ENCODE measurements at places on chromosomes 2 and 18.

DNA sequence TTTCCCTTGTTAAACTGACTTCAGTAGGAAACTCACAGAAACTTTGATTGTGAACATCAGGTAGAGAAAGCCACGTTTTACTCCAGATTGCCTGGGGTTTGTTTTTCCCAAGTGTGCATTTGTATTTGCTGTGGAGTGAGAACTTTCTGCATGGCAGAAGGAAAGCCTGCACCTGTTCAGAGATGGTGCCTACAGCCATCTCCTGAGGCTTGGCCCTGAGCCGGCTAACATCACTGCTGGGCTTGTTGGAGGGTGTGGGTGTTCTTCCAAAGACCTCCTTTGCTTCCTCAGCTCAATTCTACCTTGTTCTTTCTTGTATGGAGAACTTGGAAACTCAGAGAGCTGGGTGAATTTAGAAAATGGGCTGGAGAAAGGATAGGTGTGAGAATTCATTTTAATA, 16.1 kb downstream of the KCNS3 start:
- no peak for DNase-seq

- no peak for DNase-seq
Measured at GRCh38 chr2:195695002-195695631, 38.1 kb downstream of the SLC39A10 start.

DNA sequence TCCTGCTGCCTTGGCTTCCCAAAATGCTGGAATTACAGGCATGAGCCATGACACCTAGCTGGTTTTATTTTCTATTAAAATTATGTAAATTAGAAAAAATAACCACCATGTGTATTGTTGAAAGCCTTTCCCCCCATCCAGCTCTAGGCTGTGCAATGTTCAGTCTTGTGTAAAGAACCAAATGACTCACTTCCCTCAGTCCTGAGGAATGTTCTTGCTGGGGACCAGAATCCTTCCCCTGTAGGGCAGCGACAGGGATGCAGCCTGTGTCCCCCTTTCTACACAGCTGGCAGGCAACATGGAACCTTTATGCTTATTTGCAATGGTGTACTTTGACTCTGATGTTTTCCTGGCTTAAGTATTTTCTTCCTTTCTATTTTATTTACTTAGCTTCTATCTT, 29.4 kb downstream of the AOX1 start:
- no peak for DNase-seq

- no peak for DNase-seq
Measured at GRCh38 chr2:5696945-5697521, 4.8 kb downstream of the SOX11 start.

DNA sequence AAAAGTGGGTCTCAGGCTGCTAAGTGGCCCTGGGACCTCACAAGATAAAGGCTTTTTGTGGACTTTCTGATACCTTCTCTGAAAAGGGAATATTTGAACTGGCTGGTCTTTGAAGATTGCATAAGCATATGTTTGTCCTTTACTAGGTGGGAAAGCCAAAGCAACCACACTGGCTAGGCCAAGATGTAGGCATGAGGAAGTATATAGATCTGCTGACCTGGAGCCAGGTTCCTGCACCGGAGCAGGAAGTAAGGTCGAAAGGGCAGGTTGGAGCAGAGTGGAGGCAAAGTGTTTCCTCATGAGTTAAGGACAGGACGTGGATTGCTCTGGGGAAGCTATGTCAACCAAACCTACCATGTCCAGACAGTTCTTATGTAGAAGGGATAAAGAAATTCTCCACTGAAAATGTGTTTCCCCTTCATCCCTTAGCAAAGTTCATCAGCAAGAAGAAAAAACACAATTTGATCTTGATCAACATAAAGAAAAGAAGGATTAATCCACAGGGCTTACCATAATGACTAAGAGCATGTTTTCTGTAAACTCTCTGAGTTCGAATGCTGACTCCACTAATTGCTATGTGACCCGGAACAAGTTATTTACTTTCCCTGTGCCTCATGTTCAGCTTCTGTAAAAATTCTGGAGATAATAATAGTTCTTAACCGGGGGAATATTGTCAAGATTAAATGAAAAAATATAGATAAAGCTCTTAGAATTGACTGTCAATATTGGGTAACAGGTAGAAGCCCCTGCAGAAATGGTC, 156.1 kb upstream of the SRD5A2 start:
- DNase-seq = no peak

- DNase-seq = no peak
Measured at GRCh38 chr2:187081461-187081860, 232.5 kb upstream of the ZSWIM2 start.

GRCh38 chr18:2729757-2730156, 74.2 kb downstream of the SMCHD1 start:
- DNase-seq = no peak

- DNase-seq = no peak
Measured at GRCh38 chr2:34102339-34102738, 503.2 kb upstream of the FAM98A start.

DNA sequence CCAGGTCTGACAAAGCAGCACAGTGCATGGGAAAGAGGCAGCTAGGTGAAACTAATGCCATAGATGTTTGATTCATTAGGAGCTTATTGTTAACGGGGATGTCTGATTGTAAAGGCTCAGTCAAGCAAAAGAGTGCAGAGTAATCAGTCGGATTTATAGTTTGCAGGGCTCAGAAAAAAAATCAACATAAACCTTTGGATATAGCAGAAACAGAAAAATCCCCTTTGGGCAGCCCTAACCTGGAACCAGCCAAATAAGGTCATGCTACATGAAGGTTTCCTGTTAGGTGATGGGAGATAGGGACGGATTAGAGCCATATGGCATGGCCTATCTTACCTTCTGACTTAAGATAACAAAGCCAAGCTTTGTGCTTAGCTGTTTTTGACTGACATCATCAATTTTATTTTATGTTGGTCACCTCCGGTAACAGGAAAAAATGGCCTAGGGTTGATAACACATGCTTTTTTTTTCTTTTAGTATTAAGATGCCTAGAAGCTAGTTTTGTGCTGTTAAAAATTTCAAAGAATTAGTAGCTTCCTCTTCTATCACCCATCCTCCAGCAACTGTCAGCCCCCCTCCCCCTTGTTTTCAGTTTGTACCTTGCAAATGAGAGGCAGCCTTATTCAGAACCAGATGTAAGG, 60.7 kb upstream of the ZEB2 start:
- DNase-seq = no peak

GRCh38 chr18:6352275-6352674, 62.4 kb downstream of the L3MBTL4 start:
- DNase-seq = no peak

GRCh38 chr2:43818761-43819160, 19.9 kb downstream of the ABCG5 start:
- no peak for DNase-seq

DNA sequence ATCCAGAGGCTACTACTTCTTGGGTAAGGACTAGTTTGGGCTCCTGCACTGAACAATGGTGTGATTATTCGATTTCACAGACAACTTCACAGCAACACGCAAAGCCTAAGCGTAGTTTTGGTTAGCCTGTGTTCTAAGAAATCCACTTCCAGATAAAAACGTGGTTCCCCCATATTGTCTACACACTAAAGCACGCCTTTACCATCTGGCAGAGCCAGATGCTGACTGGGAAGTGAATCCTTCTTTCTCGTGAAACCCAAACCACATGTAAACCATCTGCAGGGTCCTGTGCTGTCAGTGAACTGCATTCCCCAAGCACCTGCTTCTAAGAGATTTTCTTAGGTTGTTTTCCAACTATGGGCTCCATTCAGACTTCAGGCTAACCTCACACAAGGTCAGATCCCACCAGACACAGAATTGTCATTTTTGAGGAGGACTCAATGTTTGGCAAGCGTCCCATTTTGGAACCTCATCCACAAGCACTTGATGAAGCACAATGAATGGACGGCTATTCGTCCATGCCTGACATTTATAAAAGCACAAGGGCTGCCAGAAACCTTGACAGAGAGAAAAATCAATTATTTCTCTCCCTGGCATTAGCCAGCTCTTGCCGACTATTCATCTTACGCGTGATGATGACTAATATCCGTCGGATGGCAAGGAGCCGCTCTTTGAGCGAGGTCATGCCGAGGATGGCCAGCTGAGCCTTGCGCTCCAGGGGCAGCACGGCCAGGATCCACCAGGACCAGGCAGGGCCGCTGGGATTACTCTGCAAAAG, 38.4 kb downstream of the LONRF2 start:
- no peak for DNase-seq

GRCh38 chr2:105085525-105085924, 47.7 kb downstream of the MRPS9 start:
- no peak for DNase-seq

GRCh38 chr2:54958717-54959371, 91.4 kb downstream of the RTN4 start:
- DNase-seq = no peak

DNA sequence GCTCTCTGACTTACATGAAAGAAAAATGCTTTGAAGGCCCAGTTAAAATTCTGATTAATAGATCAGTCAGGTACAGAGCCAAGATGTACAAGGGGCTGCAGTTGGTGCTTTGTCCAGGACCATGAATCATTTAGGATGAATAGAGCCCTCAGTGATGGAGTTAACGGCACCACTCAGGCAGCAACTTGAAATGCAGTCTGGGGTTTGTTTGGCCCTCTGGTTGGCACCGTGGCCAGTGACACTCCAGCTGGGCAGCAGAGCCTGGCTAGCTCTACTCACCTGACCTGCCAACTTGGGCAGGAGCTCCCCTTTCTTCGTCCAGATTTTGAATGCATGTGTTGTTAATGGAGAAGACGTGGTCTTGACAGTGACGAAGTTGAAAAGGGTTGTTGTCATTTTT, 493.0 kb upstream of the ACVR2A start:
- no peak for DNase-seq

DNA sequence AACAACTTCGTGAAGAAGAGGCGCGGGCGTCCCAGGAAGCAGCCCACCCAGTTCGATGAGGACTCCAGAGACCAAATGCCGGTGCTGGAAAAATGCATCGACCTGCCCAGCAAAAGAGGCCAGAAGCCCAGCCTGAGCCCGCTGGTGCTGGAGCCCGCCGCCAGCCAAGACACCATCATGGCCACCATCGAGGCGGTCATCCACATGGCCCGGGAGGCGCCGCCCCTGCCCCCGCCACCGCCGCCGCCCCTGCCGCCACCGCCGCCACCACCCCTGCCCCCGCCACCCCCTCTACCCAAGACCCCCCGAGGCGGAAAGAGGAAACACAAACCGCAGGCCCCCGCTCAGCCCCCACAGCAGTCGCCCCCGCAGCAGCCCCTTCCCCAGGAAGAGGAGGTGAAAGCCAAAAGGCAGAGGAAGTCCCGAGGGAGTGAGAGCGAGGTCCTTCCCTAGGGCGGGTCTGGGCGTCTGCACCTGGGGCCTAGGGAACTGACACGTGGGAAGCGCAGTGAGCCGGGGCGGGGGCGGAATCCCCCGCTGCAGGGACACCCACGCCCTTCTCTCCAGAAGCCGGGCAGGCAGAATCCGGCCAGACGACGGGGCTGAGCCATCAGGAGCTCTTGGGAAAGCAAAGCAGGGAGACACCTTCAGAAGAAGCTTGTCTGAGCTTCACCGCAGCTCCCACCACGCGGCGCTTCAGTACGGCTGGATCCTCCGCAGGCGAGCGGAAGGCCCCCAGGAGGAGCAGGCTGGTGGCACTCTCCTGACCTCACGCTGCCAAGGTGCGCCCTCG, 382.8 kb downstream of the SETBP1 start:
- DNase-seq = no peak

GRCh38 chr2:76861708-76862107, 660.5 kb downstream of the LRRTM4 start:
- DNase-seq = no peak

DNA sequence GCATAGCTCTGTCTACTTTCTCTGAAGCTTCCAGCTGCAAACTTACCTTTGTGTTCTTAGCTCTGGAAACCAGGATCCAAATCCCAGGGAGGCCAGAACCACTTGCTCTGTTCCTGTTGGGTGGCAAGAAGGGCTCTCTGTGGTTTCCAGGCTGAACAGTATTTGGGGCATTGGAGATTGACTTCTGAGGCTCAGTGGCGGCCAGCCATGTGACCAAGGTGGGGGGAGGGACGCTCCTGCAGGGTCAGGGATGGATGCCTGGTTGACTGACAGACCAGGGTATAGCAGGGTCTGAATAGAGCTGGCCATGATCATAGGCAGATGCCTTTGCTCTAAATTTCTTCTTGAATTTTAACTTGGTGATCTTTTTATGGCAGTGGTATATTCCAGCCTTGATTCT, 15.1 kb downstream of the SLC4A5 start:
- DNase-seq = no peak

GRCh38 chr2:230430957-230431910, 15.2 kb downstream of the SP100 start:
- no peak for DNase-seq

DNA sequence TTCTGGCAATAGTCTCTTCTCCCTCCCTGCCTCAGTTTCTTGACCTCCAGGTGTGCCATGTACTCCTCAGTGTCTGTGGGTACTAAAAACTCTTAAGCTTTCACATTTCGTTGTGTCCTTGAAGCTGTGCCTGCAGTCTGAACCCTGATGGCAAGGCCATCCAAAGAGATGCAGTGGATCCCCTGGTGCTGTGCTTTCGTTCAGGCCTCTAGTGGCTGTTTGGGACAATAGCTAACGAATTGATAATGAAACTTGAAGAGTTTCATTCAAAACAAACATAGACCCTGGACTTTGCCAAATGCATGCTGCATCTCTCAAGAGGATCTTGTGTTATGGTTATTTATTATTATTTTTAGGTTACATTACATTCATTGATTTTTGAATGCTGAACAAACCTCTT, 523.1 kb upstream of the FSIP2 start:
- no peak for DNase-seq

- DNase-seq = no peak
Measured at GRCh38 chr2:239263669-239264491, 136.9 kb downstream of the HDAC4 start.

DNA sequence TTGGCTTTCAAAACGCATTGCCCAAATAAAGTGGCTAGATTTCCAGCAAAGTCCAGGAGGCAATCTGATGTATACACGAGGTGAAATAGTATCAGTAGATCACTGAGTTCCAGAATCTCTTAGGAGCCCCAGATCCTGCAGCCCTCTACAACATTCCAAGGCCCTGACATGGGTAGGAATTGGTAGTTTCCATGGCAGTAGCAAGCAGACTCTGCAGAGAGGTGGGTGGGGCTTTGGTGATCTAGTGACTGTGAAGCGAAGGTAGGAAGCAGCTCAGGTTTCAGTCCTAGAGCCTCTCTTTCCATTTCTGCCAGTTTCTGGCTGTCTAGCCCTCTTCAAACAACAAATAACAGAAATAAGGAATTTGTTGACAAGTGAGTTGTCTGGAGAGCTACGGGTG, 13.8 kb upstream of the SGPP2 start:
- DNase-seq = no peak

GRCh38 chr18:66046032-66046602, 295.3 kb downstream of the CDH7 start:
- DNase-seq = no peak
